ENCODE measurements at places on chromosomes 16 and 17.

DNA sequence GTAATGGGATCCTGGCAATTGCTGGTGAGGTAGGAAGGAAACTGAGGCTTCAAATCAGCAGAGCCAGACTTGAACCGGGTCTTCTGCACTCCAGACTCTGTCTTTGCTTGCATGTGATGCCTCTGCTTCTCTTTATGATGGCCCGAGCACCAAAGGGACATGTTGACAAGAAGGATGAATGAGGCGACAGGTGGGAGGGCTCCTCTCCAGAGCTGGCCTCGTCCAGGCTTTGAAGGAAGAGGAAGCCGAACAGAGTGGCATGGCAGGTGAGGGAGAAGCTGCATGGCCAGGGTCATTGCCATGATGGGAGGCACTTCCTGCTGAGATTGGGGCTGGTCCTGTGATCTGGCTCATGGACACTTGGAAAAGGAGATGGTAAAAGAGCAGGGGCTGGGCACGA lies 40.8 kb downstream of the AKAP1 start:
- no peak for DNase-seq

GRCh38 chr16:10868596-10869469 lies 8.2 kb upstream of the CIITA start:
- no peak for DNase-seq

GRCh38 chr16:89686520-89687091 lies at the start of gene CDK10:
Gene CDK10, plus strand, starts transcription at chr16:89686689. Its CDS starts 22 bp downstream, at chr16:89686711.
- DNase-seq, result peak; percentile 97

DNA sequence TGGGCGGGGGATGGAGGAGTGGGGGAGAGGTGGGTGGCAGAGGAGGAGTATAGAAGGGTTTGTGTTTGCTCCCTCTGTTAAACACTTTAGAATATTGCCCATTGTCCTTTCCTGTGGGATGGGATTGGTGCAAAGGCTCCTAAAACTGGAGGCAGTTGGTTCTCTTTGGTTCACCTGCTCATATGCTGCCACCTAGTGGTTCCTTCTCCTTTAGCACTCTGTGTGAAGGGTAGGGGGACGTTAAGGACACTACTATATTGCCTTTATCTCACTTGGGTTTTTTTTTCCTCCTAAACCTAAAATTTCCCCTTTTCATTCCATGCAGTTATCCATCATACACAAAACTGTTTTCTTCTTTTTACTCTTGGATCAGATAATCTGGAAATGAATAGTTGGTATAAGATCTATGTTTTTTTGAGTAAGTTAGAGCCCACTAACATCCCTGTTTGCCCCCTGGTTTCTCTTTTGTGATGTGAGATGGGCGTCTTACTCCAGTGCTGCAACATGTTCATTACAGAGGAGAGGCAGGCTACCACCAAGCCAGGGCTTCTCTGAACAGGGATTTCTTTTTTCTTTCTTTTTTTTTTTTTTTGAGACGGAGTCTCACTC lies 23.8 kb downstream of the SNX11 start:
- no peak for DNase-seq

GRCh38 chr17:41737680-41738023 lies 3.2 kb upstream of the HAP1 start:
- no peak for DNase-seq

DNA sequence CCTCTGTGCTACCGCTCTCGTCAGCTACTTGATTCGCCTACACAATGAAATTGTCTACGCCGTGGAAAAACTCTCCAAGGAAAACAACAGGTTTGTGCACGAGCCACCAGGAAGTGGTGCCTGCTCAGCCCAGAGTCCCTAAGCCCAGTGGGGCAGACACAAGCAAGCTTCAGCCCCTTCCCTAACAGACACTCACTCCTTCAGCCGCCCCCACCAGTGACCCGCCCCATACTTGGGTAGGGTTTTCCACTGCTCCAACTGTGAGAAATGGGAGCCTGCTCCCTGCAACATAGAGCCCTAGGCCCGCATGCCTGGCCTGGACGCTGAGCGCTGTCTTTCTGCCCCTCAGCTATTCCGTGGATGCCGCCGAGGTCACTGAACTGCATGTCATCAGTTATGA lies 28.6 kb upstream of the ENDOV start:
- no peak for DNase-seq

DNA sequence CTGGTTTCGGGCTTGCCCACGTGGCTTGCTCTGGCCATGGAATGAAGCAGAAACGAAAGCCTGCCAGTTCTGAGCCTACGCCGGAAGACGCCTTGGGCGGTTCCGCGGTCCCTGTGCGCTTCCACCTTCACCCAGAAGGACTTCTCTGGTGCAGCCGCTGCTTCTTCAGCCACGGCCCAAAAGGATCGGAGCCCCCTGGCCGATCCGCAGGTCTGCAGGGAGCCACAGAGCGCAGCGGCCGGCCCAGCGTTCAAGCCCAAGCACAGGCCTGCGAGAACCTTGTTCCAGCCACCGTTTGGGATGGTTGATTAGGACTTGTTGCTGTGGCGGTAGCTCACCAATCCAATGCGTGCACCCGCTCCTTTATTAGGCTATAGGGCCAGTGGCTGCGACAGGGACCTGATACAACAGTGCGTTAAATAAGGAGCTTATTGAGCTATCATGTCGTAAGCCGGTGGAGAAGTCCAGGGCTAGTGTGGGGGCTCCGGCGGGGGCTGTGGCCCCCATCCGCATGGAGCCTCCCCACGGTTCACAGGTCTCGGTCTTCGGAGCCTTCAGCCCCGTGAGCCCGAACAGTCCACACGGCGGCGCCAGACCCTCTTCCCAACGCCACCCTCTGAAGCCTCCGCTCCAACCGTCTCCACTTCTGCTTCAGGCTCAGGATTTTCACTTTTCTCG lies 10.2 kb upstream of the MPP2 start:
- no peak for DNase-seq

- no peak for DNase-seq
These were observed 28.8 kb downstream of the CACNA1H start for GRCh38 chr16:1181404-1182315.

GRCh38 chr17:12422651-12423050 lies 243.0 kb upstream of the MYOCD start:
- DNase-seq, result no peak

GRCh38 chr16:58127634-58128033 lies 1.5 kb downstream of the CFAP20 start:
- no peak for DNase-seq

- DNase-seq, result no peak
These were observed 66.3 kb upstream of the ENDOV start for GRCh38 chr17:80348551-80349150.

DNA sequence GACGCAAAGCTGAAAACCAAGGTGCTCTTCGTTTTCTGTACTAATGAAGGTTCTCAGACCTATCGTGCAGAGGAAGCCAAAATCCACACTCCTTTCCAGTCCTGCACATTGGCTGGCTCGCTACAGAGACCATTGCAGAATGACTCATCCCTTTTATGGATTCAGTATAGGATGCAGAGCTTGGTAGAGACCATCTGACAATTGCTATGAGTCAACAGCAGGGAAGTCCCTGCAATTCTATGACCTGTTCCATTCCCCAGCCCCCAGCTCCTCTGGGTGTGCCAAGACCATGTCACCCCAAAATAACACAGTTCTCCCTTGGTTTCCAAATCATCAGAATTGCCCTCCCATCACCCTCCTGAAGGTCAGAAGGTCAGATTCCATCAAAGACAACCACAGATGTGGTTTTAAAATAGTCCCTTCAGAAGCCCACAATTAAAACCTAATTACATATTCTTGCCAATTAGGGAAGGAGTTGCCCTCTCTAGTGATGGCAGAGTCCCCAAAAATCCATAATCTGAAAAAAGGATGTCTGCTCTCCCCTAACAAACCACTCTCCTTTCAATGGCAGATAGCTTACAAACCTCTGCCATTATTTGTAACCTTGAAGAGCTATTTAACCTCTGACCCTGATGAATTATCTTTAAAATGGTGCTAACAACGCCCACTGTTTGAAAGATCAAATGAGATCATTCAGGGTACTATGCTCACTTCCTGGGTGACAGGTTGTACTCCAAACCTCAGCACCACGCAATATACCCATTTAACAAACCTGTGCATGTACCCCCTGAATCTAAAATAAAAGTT lies 108.2 kb upstream of the RBBP6 start:
- DNase-seq, result no peak

- no peak for DNase-seq
These were observed 684 bp upstream of the NUDT16L1 start for GRCh38 chr16:4692460-4693295.

GRCh38 chr16:86129541-86129940 lies 230.6 kb downstream of the IRF8 start:
- no peak for DNase-seq

DNA sequence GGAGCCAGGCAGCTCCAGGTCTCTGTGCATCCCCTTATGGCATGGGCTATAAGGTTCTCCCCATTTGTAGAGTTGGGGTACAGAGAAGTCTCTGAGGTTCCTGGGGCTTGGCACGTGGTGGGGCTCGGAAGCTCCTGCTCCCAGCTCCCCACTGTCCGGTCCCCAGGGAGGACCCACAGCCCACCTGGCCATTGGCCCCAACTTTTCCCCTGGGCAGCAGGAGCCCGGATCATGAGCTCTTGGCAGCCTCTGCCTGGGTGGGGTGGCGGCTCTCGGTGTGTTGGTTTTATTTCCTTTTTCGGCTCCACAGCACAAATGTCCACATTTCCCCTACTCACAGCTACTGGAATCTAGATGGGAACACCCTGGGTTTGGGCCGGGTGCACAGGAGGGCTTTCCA lies 30.5 kb downstream of the GSE1 start:
- DNase-seq, result no peak

GRCh38 chr16:77062878-77063675 lies 127.9 kb upstream of the MON1B start:
- no peak for DNase-seq

DNA sequence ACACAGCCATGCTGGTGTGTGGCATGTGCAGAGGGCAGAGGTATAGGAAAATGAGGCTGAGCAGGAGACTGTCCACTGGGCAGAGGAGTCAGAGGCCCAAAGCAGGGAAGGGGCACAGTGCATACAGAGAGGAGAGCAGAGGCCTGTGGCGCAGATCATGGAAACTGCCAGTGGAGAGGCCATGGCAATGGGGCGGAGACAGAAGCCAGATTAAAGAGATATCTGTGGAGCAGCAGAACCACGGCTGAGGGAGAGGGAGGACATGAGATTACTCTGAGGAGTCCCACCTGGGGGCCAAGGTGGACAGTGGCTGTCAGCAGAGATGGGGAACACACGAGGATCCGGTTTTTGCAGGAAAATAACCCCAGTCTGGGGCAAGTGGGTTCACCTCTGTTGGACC lies 43.3 kb downstream of the RANBP10 start:
- no peak for DNase-seq

DNA sequence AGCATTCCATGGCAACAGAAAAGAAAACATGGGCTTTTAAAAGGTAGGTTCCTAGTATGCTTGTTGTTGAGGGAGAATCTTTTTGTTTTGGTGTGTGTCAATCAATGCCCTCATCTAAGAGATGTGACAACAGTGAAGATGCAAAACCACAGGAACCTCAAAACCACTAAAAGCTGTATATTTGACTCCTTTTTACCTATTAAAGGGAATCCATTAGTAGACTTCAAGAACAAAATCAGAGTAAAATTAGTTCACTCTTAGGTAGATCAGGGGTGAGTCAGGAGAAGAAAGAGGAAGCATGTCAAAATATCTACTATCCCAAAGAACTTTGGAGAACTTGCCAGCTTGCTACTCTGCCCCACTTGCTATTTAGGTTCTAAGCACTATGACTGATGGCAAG lies 89.1 kb downstream of the CDK5R1 start:
- DNase-seq, result no peak

- no peak for DNase-seq
These were observed 27.9 kb downstream of the SREBF1 start for GRCh38 chr17:17808706-17809432.

DNA sequence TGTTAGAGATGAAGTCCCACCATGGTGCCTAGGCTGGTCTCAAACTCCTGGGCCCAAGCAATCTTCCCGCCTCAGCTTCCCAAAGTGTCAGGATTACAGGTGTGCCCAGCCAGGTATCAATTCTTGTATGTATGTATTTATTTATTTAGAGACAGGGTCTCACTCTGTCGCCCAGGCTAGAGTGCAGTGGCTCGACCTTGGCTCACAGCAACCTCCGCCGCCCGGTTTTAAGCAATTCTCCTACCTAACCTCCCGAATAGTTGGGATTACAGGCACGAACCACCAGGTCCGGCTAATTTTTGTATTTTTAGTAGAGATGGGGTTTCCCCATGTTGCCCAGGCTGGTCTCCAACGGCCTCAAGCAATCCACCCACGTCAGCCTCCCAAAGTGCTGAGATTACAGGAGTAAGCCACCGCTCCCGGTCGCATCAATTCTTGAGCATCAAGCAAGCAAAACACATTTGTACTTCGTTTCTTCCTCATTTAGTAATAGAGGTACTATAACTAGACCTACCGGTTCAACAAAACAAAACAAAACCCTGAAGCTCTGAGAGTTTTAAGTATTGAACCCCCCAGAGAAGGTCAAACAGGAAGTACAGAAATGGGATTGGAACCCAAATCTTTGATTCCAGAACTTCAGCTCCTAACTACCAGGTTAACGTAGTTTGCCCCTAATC lies 1.0 kb upstream of the ZNF500 start:
- no peak for DNase-seq

DNA sequence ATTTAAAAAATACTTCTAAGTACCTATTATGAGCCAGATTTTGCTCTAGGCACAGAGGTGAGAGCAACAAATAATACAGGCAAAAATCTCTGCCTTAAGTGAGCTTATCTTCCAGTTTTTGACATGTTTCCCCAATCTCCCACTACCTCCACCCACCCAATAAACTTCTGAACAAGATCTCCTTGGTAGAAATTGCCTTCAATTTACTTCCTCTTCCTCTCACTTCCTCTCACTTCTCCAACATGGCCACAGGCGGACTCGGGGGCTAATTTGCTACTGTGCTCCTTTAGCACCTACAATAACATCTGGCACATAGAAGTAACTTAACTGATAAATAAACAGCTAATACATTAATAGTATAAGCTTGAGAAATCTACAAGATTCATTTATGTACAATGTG lies 82.6 kb downstream of the CACNG1 start:
- DNase-seq, result no peak

GRCh38 chr17:5034063-5034462 lies 1.2 kb downstream of the SLC52A1 start:
- DNase-seq, result no peak

DNA sequence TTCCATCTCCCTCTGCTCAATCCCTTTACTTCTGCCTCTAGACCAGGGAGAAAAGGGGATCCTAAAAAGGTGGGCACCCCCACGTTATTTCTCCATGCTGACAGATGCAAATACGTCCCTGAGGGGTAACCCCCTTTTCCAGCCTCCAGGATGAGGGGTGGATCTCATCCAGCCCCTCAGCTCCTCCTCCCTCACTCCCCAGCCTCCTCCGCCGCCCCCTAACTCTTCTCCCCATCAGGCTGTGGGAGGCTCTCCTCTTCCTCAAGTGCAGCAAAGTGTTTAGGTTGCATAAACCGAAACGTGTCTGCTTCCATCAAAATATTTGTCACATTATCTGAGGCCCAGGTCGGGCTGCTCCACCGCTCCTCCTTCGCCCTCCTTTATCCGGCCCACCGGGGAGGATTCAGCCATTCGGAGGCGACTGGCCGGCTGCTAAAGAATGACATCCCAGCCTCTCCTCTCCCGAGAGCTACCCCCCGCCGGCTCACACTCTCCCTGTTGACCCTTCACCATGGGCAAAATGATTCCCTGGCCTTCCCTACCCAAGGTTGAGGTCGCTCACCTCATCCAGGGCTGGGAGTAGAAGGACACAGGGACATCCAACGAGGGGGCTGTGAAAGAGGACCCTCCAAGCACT lies 1.2 kb upstream of the C1QL1 start:
- no peak for DNase-seq

GRCh38 chr16:51002881-51003490 lies 148.1 kb downstream of the SALL1 start:
- no peak for DNase-seq

Data from left forelimb (tissue), 1 donor.